ENCODE measurements at places on chromosomes 7 and 10. TPM values are rescaled to one million over a fixed set of nuclear protein-coding genes. Genes with fewer than 3 reads are reported as not detected.

Gene ACSM6
- total RNA-seq, result not detected

Gene TRIM73
- 7.4 TPM for total RNA-seq

Gene BMPER
- total RNA-seq, result 2.5 TPM

Gene EPHB6
- total RNA-seq, result 3.8 TPM

Gene THSD7A
- 28.7 TPM for total RNA-seq

Gene UPK3B
- 0.87 TPM for total RNA-seq

Gene FOXI2
- not detected for total RNA-seq

Gene GPER1
- 0.72 TPM for total RNA-seq

Gene CHAT
- total RNA-seq, result 0.23 TPM

Gene CDK14
- total RNA-seq, result 30.2 TPM

Gene ZNF365
- total RNA-seq, result not detected

Gene CPXM2
- 0.33 TPM for total RNA-seq

Gene SH2D4B
- 0.23 TPM for total RNA-seq

Gene ABI1
- total RNA-seq, result 67.5 TPM

Gene NAT16
- total RNA-seq, result not detected

Gene RBM20
- 1.0 TPM for total RNA-seq
